RCC 7860 (cell line): ENCODE measurements at places on chromosomes 7 and 10.

GRCh38 chr10:5981529-5981928 lies 4.2 kb upstream of the IL15RA start:
- DNase-seq: no peak

- no peak for DNase-seq
Measured at GRCh38 chr10:81309041-81309552, 565.9 kb upstream of the NRG3 start.

DNA sequence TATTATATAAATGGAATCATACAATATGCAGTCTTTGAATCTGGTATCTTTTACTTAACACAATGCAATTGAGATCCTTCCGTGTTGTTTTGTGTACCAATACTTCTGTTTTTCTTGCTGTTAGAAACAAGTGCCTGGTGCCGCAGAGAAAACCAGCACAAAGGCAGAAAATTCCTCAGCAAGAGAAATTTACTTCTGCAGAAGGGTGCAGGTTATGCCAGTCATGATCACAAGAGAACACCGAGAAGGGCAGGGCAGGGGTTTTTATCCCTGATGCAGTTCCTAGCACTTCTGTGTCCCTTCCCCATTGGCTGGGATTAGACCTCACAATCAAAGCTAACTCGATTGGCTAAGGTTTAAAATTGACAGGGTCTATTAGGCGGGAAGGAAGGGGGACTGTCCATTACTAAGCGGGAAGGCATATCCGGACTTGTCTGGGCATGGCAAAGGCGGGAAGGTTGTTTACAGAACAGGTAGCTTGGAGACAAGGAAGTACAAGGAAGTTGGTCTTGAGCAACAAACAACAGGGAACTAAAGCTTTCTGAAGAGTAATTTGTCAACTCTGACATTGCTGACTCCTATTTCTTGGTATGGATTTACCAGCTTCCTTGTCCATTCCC lies 2.4 kb upstream of the ZNF33B start:
- DNase-seq: no peak

GRCh38 chr10:77581738-77582137 lies 55.9 kb downstream of the KCNMA1 start:
- no peak for DNase-seq

DNA sequence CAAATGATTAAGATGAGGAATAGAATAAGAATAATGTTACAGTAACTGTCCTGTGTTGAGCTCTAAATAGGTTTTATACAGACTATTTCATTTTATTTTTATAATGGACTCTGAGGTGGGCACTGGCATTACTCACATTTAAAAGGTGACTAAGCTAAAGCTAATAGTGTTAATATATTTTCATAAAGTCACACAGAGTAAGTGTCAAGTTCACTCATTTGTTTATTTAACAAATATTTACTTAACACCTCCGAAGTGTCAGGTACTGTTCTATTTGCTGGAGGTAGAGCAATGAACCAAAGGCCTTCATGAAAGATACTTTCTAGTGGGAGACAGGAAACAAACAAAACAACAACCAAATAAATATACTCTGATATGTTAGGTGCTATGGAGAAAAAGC lies 44.0 kb downstream of the ASB4 start:
- DNase-seq: no peak

GRCh38 chr7:12378389-12378788 lies 25.3 kb downstream of the VWDE start:
- DNase-seq: no peak

DNA sequence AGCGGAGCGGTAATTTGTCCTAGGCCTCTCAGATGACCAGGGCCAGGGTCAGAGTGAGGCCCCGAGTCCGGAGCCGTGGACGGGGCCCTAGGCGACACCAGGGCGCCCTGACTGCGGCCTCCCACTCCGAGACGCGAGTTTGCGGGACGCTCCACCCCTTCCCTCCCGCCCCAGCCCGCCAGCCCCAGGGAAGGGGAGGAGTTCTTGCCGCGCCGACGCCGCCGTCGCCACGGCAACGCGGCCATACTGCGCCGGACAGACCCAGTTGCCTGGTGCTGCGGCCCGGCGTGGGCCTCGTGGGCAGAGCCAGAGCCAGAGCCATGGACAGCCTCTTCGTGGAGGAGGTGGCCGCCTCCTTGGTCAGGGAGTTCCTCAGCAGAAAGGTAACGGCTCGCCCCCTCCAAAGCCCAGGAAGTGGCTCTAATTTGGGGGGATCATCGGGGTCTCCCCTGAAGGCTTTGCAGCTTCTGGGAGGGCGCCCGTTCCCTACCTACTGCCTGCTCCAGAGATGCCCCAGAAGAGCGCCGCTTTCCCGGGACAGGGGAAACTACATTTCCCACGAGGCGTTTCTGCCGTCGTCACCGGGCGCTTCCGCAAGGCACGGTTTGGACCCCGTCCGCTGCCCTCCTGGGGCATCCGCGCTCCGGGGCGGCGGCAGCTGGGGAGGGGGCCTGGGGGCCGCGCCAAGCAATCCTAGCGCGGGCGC lies at the start of gene MINDY4:
Gene MINDY4, plus strand, starts transcription at position 244 of the 706 bp plus-strand sequence. Its CDS starts 77 bp downstream, at position 321.
- peak; percentile 51 for DNase-seq

- peak; percentile 17 for DNase-seq
Measured at GRCh38 chr10:10589540-10590303, 427.9 kb upstream of the CELF2 start.

DNA sequence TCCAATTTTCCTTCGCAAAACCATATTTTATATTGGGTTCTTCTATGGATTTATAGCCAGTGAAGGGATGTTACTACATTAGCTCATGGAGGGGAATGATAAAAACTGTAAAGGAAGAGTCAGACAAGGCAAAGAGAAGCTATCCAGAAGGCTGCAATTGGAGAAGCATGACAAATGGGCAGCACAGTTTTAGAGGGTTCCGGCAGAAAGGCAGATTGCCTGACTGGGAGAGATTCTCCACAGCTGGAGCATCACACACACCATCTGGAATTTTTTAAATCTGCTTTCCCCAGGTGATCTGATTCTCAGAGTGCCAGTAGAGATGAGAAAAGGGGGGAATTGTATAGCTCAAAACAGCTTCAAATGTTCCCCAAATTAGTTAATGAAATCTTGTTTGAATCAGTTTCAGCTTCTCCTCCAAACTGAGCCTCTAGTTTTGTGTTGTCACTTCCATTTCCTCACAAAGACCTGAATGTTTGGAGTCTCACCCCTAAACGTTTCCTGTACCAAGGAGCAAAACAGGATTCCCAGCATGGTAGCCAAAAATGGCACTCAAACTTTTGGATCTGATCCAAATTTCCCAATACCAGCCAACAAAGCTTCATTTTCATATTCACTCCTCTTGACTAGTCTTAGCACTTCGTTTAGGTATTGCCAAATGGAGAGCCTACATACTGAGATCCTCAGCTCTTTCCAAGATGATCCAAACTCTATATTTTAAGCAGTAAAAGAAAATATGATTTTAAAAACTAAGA lies 177.5 kb downstream of the HPSE2 start:
- DNase-seq: no peak

- no peak for DNase-seq
Measured at GRCh38 chr7:96979551-96980276, 25.6 kb upstream of the DLX6 start.

DNA sequence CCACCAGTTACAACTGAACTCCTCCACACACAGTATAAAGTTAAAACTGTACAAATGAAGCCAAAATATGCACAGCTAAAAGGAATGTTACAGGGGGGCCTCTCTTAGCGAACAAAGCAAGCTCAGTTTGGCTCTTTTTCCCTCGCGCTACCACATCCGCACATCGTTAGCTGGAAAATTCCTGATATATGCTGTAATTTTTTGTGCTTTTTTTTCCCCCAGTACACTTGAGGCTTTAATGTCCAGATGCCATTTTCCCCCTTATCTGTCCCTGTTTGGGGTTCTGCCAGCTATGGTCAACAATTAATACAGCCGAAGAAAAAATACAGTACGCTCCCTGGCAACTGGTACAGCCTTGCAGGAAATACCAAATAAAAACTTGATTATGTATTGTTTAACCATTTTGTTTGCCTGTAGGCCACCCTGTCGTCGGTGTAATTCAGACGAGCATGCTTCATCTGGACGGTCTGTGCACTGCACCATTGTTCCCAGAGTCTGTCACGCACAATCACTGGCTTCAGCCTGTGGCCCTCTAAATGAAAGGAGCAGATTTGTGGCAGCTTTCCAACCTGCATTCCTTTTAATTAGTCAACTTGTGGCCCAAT lies 108.1 kb upstream of the FAM133B start:
- DNase-seq: peak; percentile 91

DNA sequence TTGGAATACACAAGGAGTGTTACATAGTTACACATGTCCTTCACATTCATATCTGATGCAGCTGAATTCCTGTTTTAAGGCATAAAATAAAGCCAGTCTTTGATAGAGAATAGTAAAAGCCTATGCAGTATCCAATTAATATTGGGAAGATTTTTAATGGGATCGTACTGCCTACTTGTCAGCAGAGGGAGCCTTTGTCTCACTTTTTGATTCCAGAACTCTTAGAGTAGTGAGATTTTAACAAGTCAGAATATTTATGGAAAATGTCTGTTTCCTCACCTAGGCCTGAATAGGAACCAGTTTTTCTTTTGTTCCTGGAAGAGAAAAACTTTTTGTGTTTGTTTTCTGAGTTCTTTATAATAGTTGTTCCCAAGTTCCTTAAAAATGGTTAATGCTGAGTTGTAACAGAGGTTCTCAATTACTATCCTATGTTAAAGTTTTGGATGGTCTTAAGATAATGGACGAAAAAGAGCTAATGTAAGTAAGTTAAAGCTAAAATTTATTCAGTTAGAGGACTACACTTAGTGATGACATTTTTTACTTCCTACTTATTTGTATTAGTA lies 114.0 kb downstream of the BBS9 start:
- peak; percentile 31 for DNase-seq
